Thymus (tissue), 14 donors: ENCODE measurements at places on chromosomes 2 and 18.
A peak's percentile ranks its signal among the peaks of the same experiment; 100 is the strongest.

DNA sequence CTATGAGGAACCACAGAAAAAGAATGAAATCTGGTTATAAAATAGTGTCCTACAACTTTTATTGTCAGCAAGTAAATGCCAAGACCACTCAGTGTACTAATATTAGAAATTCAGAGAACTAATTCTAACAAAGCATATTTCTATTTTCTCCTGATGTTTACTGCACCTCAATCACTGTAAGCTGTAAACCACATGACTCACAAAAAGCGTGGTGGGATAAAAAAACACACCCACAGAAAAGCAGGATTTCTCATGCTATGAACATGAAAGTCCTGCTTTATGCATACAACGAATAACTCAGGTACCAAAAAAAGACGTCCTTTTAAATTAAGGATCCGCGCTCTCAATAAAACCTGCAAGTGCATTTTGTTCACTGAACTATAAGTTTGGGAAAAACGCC is 797 bp downstream of the TXNL4A start:
- no peak for DNase-seq
- no peak overlapping the region for H3K27ac ChIP-seq
- peaks cover 15% of the 10 kb centered on the region for H3K4me1 ChIP-seq
- peak overlapping the region; percentile 90 for H3K4me3 ChIP-seq

GRCh38 chr2:98538280-98539041 is 69.9 kb downstream of the COA5 start:
- H3K27ac ChIP-seq, result no peak overlapping the region
- no peak overlapping the region for H3K4me3 ChIP-seq
- peaks cover 6% of the 10 kb centered on the region for H3K4me1 ChIP-seq
- H3K27me3 ChIP-seq, result no peaks in the 10 kb centered on the region
- H3K36me3 ChIP-seq, result peaks cover 81% of the 10 kb centered on the region

DNA sequence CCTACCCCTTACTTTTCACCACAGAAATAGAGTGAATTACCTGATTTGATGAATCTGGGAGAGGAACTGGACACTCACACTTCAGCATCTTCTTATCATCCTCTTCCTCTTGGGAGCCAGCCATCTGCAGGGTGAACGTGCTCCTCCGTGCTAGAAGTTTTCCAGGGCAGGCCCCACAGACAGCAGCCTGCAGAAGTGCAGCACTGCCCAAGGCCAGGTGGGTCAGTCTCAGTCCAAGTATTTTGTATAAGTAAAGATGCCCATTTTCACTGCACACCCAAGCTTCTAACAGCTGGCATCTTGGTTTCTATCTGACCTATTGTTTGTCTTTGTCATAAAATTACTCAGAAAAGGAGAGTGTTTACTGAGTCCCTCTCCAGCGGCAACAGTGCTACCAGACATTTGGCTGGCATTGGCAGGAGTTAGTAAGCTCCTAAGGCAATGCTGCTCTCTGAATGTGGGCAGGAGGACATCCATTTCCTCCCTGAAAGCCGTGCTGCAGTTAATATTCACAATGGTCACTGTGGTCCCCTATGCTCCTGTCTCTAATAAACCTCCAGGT is 222.6 kb upstream of the CTAGE1 start:
- H3K4me1 ChIP-seq, result no peaks in the 10 kb centered on the region
- H3K36me3 ChIP-seq, result no peaks in the 10 kb centered on the region
- H3K4me3 ChIP-seq, result no peak overlapping the region
- no peaks in the 10 kb centered on the region for H3K27me3 ChIP-seq
- no peak for DNase-seq

DNA sequence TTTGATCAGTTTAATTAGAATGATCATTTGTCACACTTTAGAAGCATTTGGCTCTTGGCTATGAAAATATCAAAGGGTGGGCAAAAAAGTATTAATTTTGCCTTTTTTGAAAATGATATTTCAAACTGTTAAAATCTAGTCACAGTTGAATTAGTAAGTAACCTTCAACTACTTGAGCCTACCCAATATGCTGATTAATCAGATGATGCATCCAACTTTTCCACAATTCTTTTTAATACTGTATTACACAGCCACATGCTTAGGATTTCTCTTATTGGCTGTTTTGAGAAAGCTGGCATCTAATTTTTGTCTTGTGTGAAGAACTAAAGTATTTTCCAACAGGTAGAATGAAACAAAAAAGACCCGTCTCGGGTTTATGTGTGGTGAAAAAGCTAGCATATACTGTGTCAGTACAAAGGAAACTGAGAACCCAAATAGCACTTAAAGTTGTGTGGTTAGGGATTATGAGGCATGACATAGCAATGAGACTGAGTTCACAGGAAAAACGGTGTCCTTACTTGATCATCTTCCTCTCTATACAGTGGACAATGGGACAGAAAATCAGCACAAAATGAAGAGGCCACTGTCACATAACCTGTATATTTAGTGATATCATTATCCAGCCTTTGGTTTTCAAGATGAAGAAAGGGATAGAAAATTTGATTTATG is 11.7 kb downstream of the OSBPL6 start:
- no peak overlapping the region for H3K27ac ChIP-seq
- H3K4me3 ChIP-seq, result no peak overlapping the region
- H3K4me1 ChIP-seq, result no peaks in the 10 kb centered on the region
- H3K36me3 ChIP-seq, result no peaks in the 10 kb centered on the region
- no peaks in the 10 kb centered on the region for H3K27me3 ChIP-seq
- no peak for DNase-seq

DNA sequence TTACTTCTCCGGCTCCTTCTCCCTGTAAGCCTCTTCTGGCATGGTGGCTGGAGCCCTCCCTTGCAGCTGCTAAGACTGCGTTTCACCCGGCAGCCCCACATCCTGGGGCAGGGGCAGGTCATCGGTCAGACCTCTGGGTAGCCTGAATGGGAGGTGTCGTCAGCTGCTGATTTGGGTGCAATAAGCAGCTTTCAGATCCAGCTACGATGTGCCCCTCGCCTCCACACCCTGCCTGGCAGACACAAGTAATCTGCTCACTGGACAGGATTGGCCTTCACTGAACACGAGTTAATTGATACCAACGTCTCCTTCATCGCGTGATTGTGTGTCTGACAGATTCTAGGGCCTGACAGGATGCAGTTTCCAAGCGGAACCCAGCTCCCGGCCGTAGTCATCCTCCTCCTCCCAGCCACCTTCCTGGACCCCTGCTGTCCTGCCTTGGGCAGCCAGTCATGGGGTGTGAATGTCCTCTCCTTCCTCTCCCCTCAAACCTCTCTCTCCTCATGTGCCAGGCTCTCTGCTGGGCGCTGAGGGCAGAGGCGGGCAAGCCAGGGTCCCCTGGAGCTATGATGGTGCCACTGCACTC is 18.9 kb upstream of the PDIA6 start:
- DNase-seq, result no peak
- H3K27me3 ChIP-seq, result peaks cover 4% of the 10 kb centered on the region
- no peak overlapping the region for H3K27ac ChIP-seq
- H3K36me3 ChIP-seq, result no peaks in the 10 kb centered on the region
- no peaks in the 10 kb centered on the region for H3K4me1 ChIP-seq
- H3K4me3 ChIP-seq, result no peak overlapping the region

DNA sequence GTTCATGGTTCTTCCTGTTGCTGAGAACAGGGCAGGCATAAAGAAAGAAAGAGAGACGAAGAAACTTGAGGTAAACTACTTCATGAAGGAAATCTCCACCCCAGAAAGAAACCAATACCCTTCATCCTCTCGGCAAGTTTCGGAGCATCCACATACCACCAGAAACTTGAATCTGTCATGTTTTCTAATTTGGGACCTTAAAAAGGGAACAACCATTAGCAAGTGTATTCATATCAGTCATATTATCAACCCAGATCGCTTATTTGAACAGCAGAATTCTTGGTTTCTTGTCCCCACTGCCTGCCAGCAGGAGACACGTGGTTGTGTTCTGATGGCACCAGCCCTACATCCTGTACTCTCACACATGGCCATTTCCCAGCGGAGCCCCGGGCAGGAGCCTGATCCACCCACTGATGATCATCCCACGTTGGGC is 53.2 kb upstream of the FZD7 start:
- no peaks in the 10 kb centered on the region for H3K36me3 ChIP-seq
- DNase-seq, result no peak
- no peaks in the 10 kb centered on the region for H3K27me3 ChIP-seq
- no peak overlapping the region for H3K4me3 ChIP-seq

- no peaks in the 10 kb centered on the region for H3K36me3 ChIP-seq
- DNase-seq, result no peak
- no peak overlapping the region for H3K27ac ChIP-seq
- H3K4me1 ChIP-seq, result no peaks in the 10 kb centered on the region
Observed at GRCh38 chr2:43610361-43610760, 14.5 kb upstream of the THADA start.
